ENCODE measurements at places on chromosomes 3 and 15. TPM values are rescaled to one million over a fixed set of nuclear protein-coding genes. Genes with fewer than 3 reads are reported as not detected.

The SPINK8 gene
- not detected for polyA plus RNA-seq

The OR5K2 gene
- polyA plus RNA-seq: 0.41 TPM

The FANCD2OS gene
- not detected for polyA plus RNA-seq

The CRABP1 gene
- 51.0 TPM for polyA plus RNA-seq

The APOD gene
- polyA plus RNA-seq: 11.3 TPM

The TMEM158 gene
- polyA plus RNA-seq: 6.6 TPM

The ACKR2 gene
- 3.2 TPM for polyA plus RNA-seq

The PCCB gene
- polyA plus RNA-seq: 67.8 TPM

The ST8SIA2 gene
- 5.8 TPM for polyA plus RNA-seq

The ANKRD63 gene
- not detected for polyA plus RNA-seq

The SOX14 gene
- not detected for polyA plus RNA-seq

DNA sequence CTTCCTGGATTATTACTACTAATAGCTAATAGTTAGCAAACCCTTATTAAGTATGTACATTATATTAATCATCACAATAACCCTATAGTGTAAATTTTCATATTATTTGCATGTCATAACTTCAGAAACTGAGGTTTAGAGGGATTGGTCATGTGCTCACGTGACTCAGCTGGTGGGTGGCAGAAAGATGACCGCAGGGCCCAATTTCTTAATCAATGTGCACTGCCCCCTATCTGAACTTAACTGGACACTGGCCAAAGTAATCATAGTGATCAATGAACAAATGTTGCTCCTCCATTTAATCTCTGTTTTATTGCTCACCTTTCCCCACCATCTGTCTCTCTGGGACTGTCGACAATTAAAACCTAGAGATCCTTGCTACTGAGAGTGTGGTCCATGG lies 52.2 kb downstream of the PLD1 start:
- DNase-seq: no peak

DNA sequence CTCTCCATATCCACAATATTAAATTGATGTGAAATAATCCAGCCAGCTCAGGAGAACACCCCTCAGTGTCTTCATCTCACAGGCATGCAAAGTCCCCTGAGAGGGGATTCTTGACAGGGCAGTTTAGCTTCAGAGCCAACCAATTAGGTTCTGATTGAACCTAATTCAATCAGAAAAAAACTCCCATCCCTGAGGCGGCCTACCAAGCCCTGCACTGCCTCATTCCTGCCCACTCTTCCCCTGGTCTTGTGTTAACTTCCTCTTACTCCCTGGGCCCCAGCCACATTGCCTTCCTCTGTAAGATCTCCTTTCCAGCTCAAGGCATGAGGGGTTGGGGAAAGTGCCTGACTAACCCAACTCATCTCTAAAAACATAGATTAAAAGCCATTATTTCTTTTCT lies 46.1 kb downstream of the FRMD4B start:
- DNase-seq: no peak

GRCh38 chr15:98085003-98085639 lies 124.6 kb downstream of the ARRDC4 start:
- peak; percentile 72 for DNase-seq

- no peak for DNase-seq
These were observed 32.9 kb downstream of the WNT7A start for GRCh38 chr3:13846716-13847570.

GRCh38 chr3:59380146-59380545 lies 330.3 kb upstream of the CFAP20DC start:
- DNase-seq: no peak

DNA sequence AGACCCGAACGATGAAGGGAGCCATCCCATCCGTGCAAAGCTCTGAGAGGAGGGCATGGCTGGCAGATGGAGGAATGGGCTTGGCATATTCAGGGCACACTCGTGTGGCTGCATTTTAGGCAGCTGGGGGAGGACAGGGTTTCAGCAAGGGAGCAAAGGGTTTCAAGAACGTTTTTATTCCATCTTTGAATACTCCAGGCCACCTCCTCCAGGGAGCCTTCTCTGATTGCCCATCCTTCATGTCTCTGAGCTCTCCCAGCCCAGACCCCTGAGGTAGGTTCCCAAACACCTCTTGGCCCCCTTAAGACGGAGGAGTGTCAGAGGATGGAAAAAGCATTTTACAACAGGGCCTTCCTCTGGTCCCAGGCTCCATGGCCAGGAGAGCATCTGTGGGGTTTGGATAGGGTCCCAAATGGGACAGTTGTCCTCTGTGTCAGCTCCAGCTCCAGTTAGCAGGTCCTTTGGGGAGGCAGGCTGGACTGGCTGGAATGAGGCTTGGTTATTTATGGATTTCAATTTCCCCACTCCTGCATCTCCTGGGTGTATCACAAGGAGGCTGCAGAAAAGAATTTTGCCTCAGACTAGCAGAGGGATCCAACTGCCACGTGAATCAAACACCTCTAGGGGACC lies 17.7 kb upstream of the SLC6A1 start:
- no peak for DNase-seq

DNA sequence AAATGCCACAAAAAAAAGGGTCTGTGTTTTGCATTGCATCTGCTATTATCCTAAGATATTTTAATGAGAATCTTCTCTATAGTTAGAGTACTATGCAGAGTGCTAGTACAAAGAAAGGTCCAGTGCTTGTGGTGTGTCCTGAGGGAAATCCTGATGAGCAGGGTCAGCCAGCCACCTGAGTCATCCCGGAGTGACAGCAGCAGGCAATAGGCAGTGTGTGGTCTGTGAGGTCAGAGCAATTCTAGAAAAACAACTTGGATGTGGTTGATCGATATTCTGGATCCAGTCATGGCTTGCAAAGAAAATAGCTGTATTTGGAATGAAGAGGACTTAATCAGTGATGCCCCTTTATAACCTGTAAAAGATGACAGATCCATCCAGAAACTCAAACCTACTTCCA lies 119.2 kb downstream of the CTNNB1 start:
- DNase-seq: no peak

- DNase-seq: no peak
These were observed 354.3 kb downstream of the AGBL1 start for GRCh38 chr15:86433983-86434382.

- DNase-seq: no peak
These were observed 2.9 kb upstream of the FXR1 start for GRCh38 chr3:180909369-180910127.

DNA sequence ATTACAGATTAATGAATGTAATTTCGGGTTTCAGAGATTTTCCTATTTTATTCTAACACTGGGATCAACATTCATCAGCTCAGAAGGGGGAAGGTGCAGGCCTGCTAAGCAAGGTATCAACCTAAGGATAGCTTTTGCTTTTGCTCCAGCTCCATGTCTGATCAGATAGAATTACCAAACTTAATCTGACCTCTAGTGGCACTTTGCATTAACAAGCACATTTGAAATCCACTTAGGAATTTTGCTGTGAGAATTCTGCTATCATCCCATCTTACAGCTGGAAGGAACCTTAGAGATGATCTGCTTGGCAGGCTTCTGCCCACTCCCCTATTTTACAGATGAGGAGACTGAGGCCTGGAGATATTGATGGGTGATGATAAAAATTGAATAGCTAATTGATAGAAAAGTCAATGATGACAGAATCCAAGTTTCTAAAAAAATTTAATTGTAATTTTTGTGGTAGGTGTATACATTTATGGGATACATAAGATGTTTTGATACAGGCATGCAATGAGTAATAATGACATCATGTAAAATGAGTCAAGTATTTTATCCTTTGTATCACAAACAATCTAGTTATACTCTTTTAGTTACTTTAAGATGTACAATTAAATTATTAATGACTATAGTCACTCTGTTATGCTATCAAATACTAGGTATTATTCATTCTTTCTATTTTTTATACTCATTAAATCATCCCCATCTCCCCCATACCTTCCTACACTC lies 209.2 kb upstream of the ZPLD1 start:
- peak; percentile 61 for DNase-seq

- no peak for DNase-seq
These were observed 170.7 kb downstream of the TBC1D5 start for GRCh38 chr3:17571686-17572085.

GRCh38 chr15:42619656-42620371 lies 44.4 kb downstream of the STARD9 start:
- DNase-seq: no peak

GRCh38 chr3:177107461-177108239 lies 89.6 kb downstream of the TBL1XR1 start:
- DNase-seq: no peak

DNA sequence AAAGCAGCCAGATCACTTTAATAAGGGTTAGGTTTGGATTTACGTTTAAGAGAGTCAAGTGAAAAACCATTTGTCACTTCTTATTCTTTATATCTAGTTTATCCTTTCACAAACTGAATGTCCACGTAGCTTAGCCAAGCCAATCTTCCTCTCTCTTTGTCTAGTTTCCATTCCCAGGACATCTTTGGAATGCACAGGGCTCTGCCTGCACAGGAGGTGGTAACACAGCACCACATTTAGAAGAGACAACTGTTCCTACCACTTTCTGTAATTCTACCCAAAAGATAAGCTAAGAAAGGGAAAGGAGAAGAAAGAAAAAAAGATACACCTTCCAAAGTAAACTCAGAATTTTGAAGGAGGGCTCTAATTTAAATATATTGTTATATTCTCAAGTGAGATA lies 67.9 kb downstream of the IGSF11 start:
- no peak for DNase-seq

DNA sequence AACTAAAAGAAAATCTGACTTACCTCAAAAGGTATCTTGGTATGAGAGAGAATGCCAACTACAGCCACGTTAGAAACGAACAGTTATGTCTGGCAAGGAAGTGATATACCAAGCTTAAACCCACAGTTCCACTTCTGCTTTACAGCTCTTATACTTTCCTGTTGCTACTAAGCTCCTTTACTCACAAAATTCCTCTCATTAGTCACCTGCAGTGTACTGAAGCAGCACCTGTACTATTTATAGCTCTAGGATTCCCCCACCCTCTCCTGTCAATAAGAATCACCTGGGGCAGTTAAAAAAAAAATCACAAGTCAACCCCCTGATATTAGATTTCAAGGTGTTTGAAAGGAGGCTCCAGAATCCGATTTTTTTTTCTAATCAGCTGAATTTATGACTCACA lies 2.9 kb upstream of the TMEM266 start:
- no peak for DNase-seq

- no peak for DNase-seq
These were observed 4.7 kb upstream of the DCBLD2 start for GRCh38 chr3:98906230-98906629.

DNA sequence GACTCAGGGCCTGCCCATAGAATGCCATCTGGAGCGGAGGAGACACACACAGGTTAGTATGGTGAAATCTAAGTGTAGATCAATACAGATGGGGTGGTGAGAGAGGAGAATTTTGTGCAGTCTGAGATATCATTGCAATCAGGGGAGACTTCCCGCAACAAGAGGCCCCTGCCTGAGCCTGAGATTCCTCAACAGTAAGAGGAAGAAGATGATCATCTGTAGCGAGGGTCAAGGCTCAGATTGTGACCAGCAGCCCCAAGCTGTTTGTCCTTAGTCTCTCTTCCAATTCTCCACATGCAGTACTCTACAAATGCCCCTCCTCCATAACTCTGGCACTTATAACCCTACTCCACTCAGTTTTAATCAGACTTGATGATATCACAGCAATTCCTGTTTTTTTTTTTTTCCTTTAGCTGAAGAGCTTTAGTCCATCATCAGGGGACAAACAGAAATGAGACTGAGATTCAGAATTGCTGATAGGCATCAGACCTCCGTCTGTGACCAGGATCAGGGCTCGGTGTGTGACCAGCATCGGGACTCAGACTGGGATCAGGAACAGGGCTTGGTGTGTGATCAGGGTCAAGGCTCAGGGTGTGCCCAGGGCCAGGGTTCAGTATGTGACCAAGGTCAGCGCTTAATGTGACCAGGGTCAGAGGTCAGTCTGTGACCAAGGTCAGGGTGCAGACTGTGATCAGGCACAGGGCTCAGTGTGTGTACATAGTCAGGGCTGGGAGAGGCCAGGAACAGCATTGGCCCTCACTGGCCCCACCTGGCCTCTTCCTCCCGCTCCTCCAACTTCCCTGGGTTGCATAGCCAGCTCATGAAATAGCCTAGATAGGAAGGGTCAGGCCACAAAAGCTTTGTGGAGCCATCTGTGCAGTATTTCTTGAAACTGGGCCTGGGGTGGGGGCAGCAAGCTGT lies 14.1 kb downstream of the LOXL1 start:
- DNase-seq: no peak

GRCh38 chr3:84125760-84126159 lies 833.0 kb upstream of the CADM2 start:
- DNase-seq: no peak

- no peak for DNase-seq
These were observed 159.5 kb downstream of the TP63 start for GRCh38 chr3:189790658-189791057.

DNA sequence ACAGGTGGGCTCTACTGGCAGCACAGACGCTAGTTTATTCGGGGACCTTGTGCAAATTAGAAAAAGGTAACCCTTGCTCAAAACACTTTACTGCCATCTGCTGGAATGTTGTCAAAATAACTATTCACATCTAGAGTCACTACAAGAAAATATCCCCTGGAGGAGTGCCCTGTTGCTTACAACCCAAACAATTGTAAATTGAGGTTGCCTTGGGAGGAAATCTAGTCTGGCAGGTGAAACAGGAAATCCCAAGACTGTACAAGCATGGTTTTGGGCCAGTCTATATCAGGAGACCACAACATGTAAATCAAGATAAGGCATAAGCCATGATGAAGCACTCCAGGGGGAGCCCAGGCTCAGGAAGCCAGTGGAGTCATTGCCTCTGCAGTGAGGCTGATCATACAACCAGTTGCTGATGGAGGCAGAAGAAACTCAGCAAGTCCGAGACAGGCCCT lies 136.8 kb upstream of the ACP3 start:
- DNase-seq: peak; percentile 47
